Dermis microvascular lymphatic vessel endothelial cell (primary cell): ENCODE measurements at places on chromosomes 5 and 9. TPM values are rescaled to one million over a fixed set of nuclear protein-coding genes. Genes with fewer than 3 reads are reported as not detected.
A peak's percentile ranks its signal among the peaks of the same experiment; 100 is the strongest.

The GAS1 gene
- 0.77 and 1.4 TPM in 2 replicates for total RNA-seq

- DNase-seq, result peak; percentile 72
These were observed 27.4 kb upstream of the F2RL1 start for GRCh38 chr5:76791461-76791860.

- DNase-seq, result no peak
These were observed 47.8 kb downstream of the LOX start for GRCh38 chr5:122030251-122030650.

DNA sequence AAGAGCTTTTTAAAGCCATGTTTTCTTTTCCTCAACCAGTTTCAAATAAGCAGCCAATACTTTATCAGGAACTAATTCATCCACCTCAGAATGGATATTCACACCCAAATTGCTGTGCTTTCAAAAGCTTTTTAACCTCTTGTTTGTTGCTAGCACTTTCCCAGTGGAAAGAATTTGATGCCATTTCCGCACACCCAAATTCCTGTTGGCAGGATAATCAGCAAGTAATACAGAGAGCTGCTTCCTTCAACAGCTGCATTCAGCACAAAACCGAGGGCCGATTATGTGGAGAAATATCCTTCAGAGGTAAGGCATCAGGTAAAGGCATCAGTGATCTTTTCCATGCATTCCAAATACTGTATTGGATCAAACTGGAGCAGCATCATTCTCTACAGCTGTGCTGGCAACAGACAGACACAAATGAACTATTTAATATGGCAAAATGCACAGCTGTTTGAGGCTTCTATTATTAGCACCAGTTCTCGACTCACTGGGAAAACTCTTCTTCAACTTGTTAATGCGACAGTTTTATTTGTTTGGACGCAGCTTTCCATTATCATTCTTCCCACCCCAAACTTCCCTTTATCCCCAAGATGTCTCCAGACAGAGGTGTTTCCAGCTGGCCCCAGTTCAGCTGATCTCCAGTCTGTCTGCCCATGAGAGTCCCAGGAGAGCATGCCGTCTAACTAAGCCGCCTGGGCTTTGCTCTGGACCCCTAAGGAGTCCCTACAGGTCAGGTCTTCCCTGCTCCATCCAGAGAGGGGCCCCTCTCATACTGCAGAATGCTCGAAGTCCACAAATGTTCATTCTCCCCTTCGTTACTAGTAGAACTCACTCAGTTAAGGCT is 22.2 kb upstream of the MGAT1 start:
- peak; percentile 77 for DNase-seq

The FYB1 gene
- total RNA-seq, result not detected in 2 replicates

DNA sequence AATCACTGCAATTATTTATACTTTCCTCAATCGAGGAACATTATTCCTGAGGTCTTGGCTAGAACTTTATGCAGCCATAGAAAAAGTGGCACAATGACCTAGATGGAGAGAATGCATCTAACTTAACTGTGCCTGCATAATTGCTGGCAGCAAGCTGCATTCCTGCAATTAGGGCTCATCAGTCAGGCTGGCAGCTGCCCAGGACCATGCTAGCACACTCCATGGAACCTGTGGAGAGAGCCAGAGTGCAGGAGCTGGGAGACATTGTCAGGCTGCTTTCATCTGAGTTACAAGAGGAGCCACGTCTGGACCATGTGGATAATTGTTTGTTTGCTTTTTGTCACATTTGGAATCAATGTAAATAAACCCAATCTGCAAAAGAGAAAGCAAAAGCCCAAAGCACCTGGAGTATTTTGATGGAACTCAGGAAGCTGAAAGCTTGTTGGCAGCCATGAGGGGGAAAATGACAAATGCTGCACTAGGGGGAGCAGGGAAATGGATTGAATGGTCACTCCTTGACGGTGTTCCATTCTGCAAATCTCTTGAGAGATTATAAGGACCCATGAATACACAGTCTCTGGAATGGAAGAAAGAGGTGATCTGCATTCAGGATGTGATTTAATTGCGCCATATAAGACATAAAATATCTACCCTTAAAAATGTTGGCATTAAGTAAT is 839.9 kb downstream of the MAT2B start:
- DNase-seq, result no peak

DNA sequence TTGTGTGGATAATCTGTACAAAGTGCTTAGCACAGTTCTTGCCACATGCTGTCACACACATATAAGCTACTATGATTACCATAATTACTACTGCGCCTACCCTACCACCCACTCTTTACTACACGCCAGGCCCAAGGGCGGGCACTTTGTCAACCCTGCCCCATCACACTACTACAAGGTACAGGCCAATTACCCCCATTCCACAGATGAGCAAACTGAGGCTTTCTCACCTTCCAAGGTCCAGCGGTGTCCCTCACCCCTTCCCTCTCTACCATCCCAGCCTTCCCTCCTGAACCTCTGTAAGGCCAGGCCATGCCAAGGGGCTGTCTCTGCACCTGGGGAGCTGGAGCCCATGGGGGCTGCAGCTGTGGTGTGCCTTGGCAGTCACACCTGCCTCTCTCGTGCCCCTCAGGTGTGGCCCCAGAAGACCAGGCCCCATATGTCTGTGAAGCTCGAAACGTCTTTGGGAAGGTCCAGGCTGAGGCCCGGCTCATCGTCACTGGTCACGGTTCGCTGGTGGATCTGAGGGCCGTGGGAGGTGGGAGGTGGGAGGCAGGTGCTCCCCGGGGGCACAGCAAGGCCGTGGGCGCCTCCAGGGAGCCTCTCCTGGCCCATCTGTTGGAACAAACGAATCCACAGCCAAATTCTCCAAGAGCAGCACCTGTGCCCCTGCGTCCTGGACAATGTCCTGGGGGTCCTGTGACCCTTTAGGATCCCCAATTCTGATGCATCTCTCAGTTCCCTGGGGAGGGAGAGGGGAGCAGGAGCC is 54.6 kb downstream of the HMCN2 start:
- DNase-seq, result no peak

DNA sequence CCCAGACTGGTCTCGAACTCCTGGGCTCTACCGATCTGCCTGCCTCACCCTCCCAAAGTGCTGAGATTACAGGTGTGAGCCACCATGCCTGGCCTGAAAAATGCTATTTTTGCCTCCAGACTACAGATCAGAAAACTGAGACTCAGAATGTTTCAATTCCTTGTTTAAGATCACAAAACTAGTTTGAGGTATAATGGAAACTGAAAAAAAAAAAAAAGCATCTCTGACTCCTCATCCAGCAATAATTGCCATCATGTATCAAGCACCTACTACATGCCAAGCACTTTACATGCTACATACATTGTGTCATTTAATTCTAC is 35.6 kb downstream of the PLAC8L1 start:
- no peak for DNase-seq

The LHX3 gene
- not detected in 2 replicates for total RNA-seq

The MCTP1 gene
- 38.8 and 66.4 TPM in 2 replicates for total RNA-seq

- no peak for DNase-seq
These were observed 77.4 kb upstream of the ADAMTS16 start for GRCh38 chr5:5062525-5063302.

DNA sequence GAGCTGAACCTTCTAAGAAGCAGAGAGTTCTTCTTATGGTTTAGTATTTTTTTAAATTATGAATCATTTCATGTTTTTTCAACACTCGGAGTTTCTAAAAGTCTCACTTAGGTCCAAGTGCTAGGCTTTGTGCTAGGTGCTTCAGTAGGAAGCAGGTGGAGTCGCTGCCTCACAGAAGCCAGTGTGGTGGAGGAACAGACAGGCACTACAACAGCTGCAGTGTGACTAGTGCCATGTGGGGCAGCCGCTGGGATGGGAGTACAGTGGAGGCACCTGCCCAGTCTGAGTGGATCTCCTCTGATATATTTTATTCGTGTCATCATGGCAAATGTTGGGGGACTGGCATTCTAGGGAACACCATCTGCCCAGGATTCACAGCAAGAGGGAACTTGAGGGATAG is 15.3 kb downstream of the PCDHGC5 start:
- no peak for DNase-seq

The TMEM171 gene
- 0.76 and 1.4 TPM in 2 replicates for total RNA-seq

DNA sequence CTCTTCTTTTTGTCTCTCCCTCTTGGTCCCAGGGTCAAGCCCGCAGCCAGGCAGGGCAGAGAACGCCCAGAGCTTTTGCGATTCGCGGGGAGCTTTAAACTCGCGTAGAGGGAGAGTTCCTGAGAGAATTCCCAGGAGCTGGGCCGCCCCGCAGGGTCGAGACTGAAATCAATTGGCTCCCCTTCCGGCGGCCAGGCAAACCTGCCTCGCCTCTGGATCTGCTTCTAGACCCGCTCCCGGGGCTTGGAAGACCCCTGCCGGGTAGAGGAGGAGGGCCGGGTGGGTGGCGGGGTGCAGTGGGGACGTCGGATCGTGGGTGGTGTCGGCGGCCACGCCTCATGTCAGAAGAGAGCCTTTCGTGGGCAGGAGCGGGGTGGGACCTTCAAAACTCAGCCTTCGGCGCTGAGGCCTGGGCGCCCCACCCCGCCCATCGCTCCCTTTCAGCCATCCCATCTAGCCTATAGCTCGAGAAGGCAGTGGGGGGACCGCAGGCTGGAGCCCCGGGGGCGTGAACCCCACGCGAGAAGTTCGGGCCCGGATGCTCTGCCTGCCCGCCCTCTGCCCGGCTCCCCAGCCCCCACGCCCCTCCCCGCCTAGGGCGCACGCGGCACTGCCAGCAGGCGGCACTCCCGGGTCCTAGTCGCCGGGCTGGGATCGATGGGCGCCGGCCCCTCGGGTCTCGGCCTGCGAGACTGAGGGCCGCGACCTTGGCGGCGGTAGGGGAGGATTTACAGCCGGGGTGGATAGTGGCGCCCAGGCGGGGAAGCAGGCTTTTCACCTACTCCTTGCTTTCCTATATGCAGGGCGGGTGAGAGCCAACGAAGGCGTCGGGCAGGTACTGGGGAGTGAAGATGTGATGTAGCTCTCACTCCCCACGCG is 6.1 kb downstream of the PRDM6 start:
- no peak for DNase-seq

The F2R gene
- total RNA-seq, result 79.3 and 174 TPM in 2 replicates

The SLCO6A1 gene
- total RNA-seq, result not detected in 2 replicates

The TNFSF15 gene
- total RNA-seq, result 0.90 and 4.3 TPM in 2 replicates

The GRXCR2 gene
- not detected in 2 replicates for total RNA-seq

- DNase-seq, result no peak
These were observed 15.5 kb downstream of the MED10 start for GRCh38 chr5:6362846-6363245.

GRCh38 chr5:95668216-95668615 is 14.6 kb downstream of the SPATA9 start:
- no peak for DNase-seq

The RNF183 gene
- not detected in 2 replicates for total RNA-seq

GRCh38 chr5:134449167-134449566 is 37.5 kb upstream of the CDKN2AIPNL start:
- no peak for DNase-seq

- no peak for DNase-seq
These were observed 51.1 kb downstream of the C9orf50 start for GRCh38 chr9:129569502-129570449.

DNA sequence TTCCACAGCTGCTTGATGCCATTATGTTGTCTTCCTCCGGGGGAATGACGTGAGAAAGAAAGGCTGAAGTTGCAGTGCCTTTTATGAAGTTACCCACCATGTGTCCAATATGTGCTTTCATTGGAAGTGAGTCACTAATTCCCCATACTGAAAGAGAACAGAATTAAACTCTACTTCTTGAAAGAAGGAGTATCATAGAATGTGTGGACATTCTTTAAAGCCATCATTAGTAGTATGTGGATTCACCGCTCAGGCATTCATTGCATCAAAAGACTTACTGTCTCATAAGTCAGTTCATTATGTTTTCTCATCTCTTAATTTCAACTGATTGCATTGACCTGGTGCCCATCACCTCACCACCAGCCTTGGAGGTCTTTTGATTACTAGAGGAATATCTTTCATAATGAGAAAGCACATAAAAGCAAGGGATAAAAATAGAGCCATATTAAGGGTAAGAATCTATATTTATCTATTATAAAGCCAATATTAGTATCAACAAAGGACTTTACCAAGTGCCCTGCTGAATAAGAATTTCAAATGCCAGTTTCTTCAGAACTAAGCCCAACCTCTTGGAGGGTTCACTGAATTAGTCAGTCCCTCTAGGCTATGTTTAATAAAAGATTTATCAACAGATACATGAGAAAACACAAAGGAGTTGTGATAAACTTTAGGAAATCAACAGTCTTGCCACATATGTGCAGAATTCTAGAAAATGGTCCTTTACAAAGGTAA is 516.1 kb downstream of the NTRK2 start:
- DNase-seq, result no peak

DNA sequence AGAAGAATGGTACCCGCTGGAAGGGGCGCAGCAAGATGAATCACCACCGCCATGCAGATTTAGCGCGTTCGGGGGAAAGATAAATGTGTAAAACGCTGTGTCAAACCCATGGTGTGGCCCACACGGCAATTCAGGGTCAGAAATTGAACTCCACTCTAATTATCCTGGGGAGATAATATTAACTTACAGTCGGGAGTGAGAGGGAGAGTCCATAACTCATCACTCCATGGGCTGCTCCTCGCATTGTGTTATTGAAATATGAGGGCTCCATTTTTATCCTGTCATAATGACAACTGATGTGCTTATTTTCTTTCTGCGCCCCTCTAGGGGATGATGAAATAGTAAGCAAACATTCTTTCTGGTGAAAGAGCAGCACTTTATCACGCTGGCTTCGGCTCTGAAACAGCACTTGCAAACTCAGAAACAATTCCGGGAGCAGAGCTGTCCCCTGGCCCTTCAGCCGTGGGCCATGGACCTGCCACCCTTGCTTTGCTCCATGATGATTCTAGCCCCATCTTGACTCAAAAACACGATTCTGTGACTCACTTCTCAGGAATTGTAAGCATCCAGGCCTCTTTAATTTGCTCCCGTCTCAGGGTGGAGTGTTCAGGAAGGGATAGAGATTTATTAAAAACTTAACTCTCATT is 431.6 kb downstream of the IRX1 start:
- no peak for DNase-seq

GRCh38 chr5:5613261-5613990 is 190.9 kb downstream of the ICE1 start:
- DNase-seq, result no peak

DNA sequence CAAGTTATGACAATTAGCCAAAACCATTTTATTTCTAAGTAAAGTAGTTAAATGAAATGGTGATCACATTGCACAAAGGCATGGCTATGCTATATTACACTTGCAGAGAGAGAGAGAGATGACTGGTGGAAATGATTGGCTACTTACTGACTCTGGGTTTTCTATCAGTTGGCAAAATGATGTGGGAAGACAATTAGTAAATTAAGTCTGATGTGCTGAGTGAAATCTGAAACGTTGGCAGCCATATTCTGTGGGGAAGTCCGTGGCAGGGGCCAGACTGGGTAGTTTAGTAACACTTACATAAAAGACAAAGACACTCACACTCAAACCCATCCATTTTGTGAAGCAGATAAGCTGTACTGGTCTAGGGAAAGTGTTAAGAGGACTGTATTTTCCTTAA is 61.6 kb downstream of the ANXA1 start:
- DNase-seq, result no peak

The NOXA1 gene
- 1.3 and 2.1 TPM in 2 replicates for total RNA-seq

The ARID3C gene
- 0.25 TPM in 1 of 2 replicates, not detected in the other for total RNA-seq
